Upper lobe of right lung (tissue), 1 donor: ENCODE measurements at places on chromosomes 7 and 10.

DNA sequence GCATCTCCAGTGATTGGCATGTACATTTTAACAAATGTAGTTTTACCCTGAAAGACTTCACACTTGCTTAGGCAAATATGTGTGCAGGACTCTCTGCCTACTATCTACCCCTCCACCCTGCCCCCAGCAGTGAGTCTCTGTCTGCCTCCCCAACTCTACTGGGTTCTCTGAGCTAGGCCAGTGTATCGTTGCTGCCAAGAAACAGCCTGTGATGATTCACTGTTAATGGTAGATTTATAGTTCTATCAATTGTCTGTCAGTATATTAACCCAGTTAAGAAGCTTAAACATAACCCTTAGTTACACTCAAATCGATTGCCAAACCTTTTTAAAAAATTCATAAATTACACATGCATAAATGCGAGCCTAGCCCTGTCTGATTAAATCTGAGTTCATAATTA, 137.0 kb downstream of the SND1 start:
- no peak for DNase-seq

- DNase-seq, result peak; percentile 51
Measured at GRCh38 chr10:11884706-11885423, 61.7 kb downstream of the PROSER2 start.

GRCh38 chr7:44972562-44972961, 6.3 kb downstream of the MYO1G start:
- peak; percentile 32 for DNase-seq

GRCh38 chr7:122743211-122743610, 40.5 kb upstream of the RNF148 start:
- DNase-seq, result no peak
